ENCODE measurements at places on chromosomes 5 and 9. TPM values are rescaled to one million over a fixed set of nuclear protein-coding genes. Genes with fewer than 3 reads are reported as not detected.

TRIP13 gene
- 36.6 TPM for total RNA-seq

CDH6 gene
- not detected for total RNA-seq

ZFP2 gene
- 0.18 TPM for total RNA-seq

GGTA1 gene
- not detected for total RNA-seq

IRX1 gene
- total RNA-seq: not detected

DOCK8 gene
- 113 TPM for total RNA-seq

KIF3A gene
- 41.4 TPM for total RNA-seq

KDM4C gene
- 38.4 TPM for total RNA-seq

FUT7 gene
- not detected for total RNA-seq

SEMA5A gene
- 0.62 TPM for total RNA-seq

SOX30 gene
- total RNA-seq: 0.11 TPM

PCBD2 gene
- total RNA-seq: 14.1 TPM

TERT gene
- 11.8 TPM for total RNA-seq

CDC20B gene
- 0.18 TPM for total RNA-seq

TMEM174 gene
- not detected for total RNA-seq

HMMR gene
- total RNA-seq: 40.3 TPM

PTGES gene
- 0.39 TPM for total RNA-seq

CARTPT gene
- not detected for total RNA-seq

BARHL1 gene
- total RNA-seq: not detected

SRD5A1 gene
- 15.3 TPM for total RNA-seq

RPP25L gene
- 33.7 TPM for total RNA-seq

TNFSF15 gene
- 0.28 TPM for total RNA-seq

RASEF gene
- not detected for total RNA-seq

PCDHA9 gene
- total RNA-seq: not detected

MCTP1 gene
- not detected for total RNA-seq

FOXD4L4 gene
- not detected for total RNA-seq

EIF4E1B gene
- total RNA-seq: not detected

GADD45G gene
- total RNA-seq: 18.4 TPM

LCP2 gene
- total RNA-seq: 254 TPM

DMRT3 gene
- total RNA-seq: not detected

TRIM7 gene
- total RNA-seq: 3.9 TPM

Data from activated T-helper 2 cell treated with anti-CD3 and anti-CD28 coated beads, Interferon-gamma antibody, Interleukin-2, Interleukin-4, amounts not matched to agents 10 μg/mL and 5 μg/mL and 100 μg/mL, durations not matched to agents 14 hours and 24 hours and 36 hours (primary cell).